Activated T-cell treated with anti-CD3 and anti-CD28 coated beads, Interleukin-2, amount 50 U/mL, for 72 hours (primary cell): ENCODE measurements at places on chromosomes 12 and 14. TPM values are rescaled to one million over a fixed set of nuclear protein-coding genes. Genes with fewer than 3 reads are reported as not detected.

AMDHD1 gene
- total RNA-seq: 2.2 TPM

OLR1 gene
- not detected for total RNA-seq

FITM1 gene
- 0.46 TPM for total RNA-seq

TMEM132C gene
- not detected for total RNA-seq

ART4 gene
- not detected for total RNA-seq

ZDHHC22 gene
- not detected for total RNA-seq

DNA sequence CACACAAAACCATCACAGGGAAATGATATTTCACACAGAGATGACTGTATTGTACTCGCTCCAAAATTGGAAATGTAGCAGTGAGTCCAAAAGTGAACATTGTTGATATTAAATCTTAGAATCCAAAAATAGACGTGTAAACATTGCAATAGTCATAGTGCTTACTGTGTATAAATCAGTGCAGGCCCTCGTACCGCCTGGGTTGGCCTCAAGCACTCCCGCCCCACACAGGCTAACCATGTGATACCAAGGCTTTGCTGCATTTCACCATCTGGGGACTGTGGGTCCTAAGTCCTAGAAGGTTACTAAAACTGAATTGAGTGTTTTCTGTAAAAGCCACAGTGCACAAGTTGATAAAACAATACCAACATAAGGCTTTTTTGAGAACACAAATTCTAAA is 107.3 kb downstream of the PPP2R5E start:
- no peak for DNase-seq
- peaks cover 37% of the 10 kb centered on the region for H3K4me1 ChIP-seq
- H3K4me3 ChIP-seq: peak overlapping the region; percentile 12
- H3K36me3 ChIP-seq: no peaks in the 10 kb centered on the region

DNA sequence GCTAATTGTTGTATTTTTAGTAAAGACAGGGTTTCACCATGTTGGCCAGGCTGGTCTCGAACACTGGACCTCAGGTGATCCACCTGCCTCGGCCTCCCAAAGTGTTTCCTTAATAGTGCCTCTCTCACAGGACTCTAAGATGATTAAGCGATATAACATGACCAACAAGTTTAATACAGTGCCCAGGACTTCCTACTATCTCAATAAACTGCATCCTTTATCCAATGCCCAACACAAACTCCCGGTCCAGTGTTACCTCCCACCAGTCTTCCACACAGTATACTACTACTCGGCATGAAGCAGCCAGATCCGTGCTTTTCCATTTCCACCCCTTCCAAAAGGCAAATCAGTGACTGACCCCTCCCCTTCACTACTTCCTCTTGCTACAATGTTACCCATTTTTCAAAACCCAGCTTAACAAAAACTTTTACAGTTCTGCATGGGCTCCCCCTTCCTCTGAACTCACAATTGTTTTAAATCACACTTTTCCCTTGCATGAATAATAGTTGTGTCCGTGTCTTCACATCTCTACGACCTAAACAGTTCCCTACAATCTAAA is 900 bp downstream of the NOP2 start:
- H3K36me3 ChIP-seq: peaks cover 19% of the 10 kb centered on the region
- peaks cover 66% of the 10 kb centered on the region for H3K4me1 ChIP-seq
- peak overlapping the region; percentile 93 for H3K4me3 ChIP-seq
- H3K27me3 ChIP-seq: no peaks in the 10 kb centered on the region

GRCh38 chr12:120071493-120072020 is 45.0 kb downstream of the RAB35 start:
- H3K4me1 ChIP-seq: peaks cover 15% of the 10 kb centered on the region
- DNase-seq: no peak
- H3K4me3 ChIP-seq: no peak overlapping the region
- peaks cover 44% of the 10 kb centered on the region for H3K36me3 ChIP-seq
- H3K27me3 ChIP-seq: no peaks in the 10 kb centered on the region
- no peak overlapping the region for H3K27ac ChIP-seq

DNA sequence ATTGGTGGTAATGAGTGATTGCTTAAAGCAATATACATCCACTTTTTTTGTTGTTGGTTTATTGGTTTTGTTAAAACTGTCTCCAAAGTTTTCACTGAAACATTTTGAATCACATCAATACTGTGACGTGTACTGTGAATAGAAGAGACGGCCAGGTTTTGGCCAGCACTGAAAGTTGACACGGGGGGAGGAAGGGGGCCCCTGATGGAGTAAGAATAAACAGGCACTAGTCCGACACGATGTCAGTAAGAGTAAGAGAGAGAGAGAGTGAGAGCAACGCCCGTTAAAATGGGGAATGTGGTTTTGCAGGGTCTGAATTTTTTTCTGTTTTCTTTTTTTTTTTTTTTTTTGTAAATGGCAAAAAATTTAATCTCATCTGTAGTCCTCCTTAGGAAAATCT is 14.7 kb downstream of the PEBP1 start:
- DNase-seq: no peak
- no peak overlapping the region for H3K4me3 ChIP-seq
- H3K4me1 ChIP-seq: peaks cover 1% of the 10 kb centered on the region
- H3K27me3 ChIP-seq: no peaks in the 10 kb centered on the region
- peaks cover 4% of the 10 kb centered on the region for H3K36me3 ChIP-seq
- H3K27ac ChIP-seq: peak overlapping the region; percentile 65

DNA sequence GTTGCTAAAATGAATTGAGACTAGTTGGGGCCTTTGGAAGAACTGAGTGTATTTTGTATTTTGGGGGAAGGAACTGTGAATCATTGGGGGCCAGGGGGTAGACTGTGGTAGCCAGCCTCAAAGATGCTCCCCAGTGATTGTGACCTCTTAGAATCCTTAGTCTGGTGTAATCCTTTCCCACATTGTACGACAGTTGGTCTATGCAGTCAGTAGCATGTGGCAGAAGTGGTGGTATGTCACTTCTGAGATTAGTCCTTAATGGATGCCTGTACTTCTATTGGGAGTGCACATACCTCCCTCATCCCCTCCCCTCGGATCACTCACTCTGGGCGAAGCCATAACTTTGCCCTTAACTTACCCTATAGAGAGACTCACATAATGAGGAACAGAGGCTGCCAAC is 48.0 kb downstream of the USP15 start:
- peak overlapping the region; percentile 61 for H3K27ac ChIP-seq
- H3K36me3 ChIP-seq: peaks cover 11% of the 10 kb centered on the region
- peaks cover 47% of the 10 kb centered on the region for H3K4me1 ChIP-seq
- no peak overlapping the region for H3K4me3 ChIP-seq
- no peak for DNase-seq

- H3K27ac ChIP-seq: no peak overlapping the region
- no peaks in the 10 kb centered on the region for H3K4me1 ChIP-seq
- H3K27me3 ChIP-seq: no peaks in the 10 kb centered on the region
- no peak for DNase-seq
Observed at GRCh38 chr12:104823985-104824461, 134.1 kb downstream of the SLC41A2 start.

DNA sequence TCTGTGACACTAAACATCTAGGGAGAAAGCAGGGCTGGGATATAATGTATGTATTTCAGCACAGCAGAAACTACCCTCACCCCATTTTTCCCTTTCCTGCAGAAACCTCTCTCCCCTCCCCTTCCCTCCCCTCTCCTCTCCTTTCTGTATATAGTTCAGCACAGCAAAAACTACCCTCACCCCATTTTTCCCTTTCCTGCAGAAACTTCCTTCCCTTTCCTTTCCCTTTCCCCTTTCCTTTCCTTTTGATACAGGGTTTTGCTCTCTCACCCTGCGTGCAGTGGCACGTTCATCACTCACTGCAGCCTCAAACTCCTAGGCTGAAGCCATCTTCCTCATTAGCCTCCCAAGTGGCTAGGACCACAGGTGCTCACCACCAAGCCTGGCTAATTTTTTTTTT is 2.1 kb downstream of the PMEL start:
- DNase-seq: no peak
- no peaks in the 10 kb centered on the region for H3K27me3 ChIP-seq
- H3K27ac ChIP-seq: no peak overlapping the region
- no peak overlapping the region for H3K4me3 ChIP-seq
- peaks cover 33% of the 10 kb centered on the region for H3K4me1 ChIP-seq

- peak overlapping the region; percentile 64 for H3K27ac ChIP-seq
- peaks cover 10% of the 10 kb centered on the region for H3K4me1 ChIP-seq
- H3K4me3 ChIP-seq: no peak overlapping the region
Observed at GRCh38 chr14:71060274-71060673, 153.0 kb downstream of the PCNX1 start.

GRCh38 chr12:46958053-46958452 is 121.4 kb upstream of the PCED1B start:
- H3K4me3 ChIP-seq: no peak overlapping the region
- peaks cover 5% of the 10 kb centered on the region for H3K4me1 ChIP-seq
- no peak for DNase-seq
- H3K36me3 ChIP-seq: no peaks in the 10 kb centered on the region

GRCh38 chr12:1936406-1937320 is 18.2 kb upstream of the CACNA2D4 start:
- peaks cover 4% of the 10 kb centered on the region for H3K4me1 ChIP-seq
- DNase-seq: no peak
- H3K36me3 ChIP-seq: peaks cover 1% of the 10 kb centered on the region
- no peak overlapping the region for H3K4me3 ChIP-seq
- H3K27me3 ChIP-seq: no peaks in the 10 kb centered on the region
- H3K27ac ChIP-seq: no peak overlapping the region

DNA sequence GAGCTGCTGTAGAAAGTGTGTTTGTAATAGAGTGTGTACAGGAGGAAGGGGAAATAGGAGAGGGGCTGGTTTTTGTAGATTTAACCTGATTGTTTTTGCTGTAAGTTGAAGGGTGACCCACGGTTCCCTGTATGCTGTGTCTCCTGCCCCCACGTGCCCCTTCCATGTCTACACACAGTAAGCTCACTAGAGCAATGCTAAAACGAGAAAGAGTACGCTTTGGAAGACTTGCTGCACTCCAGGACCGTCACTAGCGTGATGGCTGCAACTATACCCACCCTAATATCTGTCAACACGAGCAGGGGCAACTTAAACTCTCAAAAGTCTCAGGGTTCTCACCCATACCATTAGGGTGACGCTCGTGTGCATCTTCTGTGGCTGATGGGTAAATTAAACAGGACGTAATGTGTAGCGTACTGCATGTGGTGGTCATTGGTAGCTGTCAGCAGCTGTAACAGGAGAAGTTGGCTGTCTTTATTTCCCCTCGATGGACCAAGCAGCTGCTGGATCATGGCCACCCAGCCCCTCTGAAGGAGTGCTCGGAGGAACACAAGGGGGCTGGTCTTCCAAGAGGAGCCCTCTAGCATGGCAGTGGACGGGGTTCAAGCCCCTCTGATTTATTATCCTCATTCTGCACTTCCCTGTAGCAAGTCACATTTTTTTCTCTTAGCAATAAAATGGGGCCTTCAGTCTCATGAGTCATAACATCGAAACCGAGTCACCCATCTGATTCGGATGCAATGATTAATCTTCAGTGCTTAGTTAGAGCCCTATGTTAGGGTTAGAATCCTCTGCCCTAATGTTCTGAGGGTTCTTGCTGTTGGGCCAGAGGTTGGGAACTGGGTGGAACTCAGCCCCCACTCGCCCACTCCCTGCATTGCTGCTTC is 14.0 kb downstream of the CCND2 start:
- H3K4me1 ChIP-seq: peaks cover 97% of the 10 kb centered on the region
- DNase-seq: no peak
- peaks cover 67% of the 10 kb centered on the region for H3K36me3 ChIP-seq

DNA sequence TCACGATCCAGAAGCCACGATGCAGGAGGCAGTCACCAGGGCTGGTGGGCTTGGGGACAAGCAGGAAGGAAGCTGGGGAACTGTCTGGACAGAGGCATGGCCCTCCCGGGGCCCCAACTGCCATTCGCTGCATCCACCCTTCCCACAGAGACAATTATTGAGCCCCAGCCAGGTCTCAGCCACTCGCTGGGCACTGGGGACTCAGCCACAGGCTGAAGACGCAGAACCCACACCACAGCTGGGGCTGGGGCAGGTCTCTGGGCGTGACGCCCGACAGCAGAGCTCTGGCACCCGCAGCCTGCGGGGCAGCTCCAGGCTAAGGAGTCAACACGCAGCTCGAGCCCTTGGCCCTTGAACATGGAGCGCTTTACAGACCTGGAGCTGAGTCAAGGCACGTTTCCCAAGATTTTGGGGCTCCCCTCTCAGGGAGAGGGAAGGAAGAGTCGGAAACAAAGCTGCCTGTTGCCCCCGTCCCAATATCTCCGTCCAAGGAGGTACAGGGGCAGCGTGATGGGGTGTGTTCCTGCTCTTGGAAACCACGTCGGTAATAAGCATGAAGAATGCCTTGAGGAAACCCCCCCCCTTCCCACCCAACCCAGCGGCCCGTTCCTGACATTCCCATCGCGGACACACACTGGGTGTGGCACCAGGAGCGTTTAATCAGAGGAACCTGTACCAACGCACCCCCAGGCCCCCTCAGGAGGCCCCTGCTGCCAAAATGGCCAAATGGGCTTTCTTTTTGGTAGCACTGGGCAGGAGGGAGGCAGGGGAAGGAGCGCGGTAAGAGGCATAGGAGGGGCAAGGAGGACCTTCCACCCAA is 6.7 kb downstream of the RIMBP2 start:
- DNase-seq: no peak
- H3K27ac ChIP-seq: no peak overlapping the region
- H3K4me1 ChIP-seq: no peaks in the 10 kb centered on the region
- peaks cover 13% of the 10 kb centered on the region for H3K27me3 ChIP-seq
- no peaks in the 10 kb centered on the region for H3K36me3 ChIP-seq
- no peak overlapping the region for H3K4me3 ChIP-seq

- H3K27me3 ChIP-seq: no peaks in the 10 kb centered on the region
- no peaks in the 10 kb centered on the region for H3K36me3 ChIP-seq
- H3K4me3 ChIP-seq: no peak overlapping the region
Observed at GRCh38 chr12:132351751-132352495, 22.5 kb upstream of the GALNT9 start.

DNA sequence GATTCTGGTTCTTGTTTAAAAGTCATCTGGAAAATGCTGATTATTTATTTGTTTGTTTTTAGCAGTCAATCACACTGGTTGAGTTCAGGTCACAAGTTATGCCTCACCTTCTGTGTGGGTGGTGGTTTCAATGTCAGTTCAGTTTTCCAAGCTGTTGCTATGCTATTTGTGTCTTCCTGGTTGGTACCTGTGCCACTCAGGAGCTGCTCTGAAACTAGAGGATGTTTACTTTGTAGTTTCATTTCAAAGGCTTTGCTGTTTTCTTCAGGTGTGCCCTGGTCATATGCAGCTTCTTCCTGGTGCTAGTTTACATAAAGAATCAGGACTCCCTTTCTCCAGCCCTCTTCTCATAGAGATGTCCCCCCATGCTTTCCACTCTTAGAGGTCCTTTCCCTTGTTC is 75.7 kb upstream of the PPP4R3A start:
- peaks cover 6% of the 10 kb centered on the region for H3K27me3 ChIP-seq
- no peaks in the 10 kb centered on the region for H3K4me1 ChIP-seq
- no peak overlapping the region for H3K27ac ChIP-seq

- H3K4me1 ChIP-seq: no peaks in the 10 kb centered on the region
- no peak for DNase-seq
- no peaks in the 10 kb centered on the region for H3K27me3 ChIP-seq
- no peak overlapping the region for H3K4me3 ChIP-seq
Observed at GRCh38 chr12:43290836-43291235, 261.2 kb downstream of the ADAMTS20 start.

- no peak overlapping the region for H3K4me3 ChIP-seq
- no peaks in the 10 kb centered on the region for H3K27me3 ChIP-seq
- H3K27ac ChIP-seq: peak overlapping the region; percentile 32
- H3K4me1 ChIP-seq: peaks cover 50% of the 10 kb centered on the region
- DNase-seq: no peak
- H3K36me3 ChIP-seq: no peaks in the 10 kb centered on the region
Observed at GRCh38 chr14:89544636-89545301, 127.7 kb upstream of the FOXN3 start.
